ENCODE measurements at places on chromosomes 2 and 18.

DNA sequence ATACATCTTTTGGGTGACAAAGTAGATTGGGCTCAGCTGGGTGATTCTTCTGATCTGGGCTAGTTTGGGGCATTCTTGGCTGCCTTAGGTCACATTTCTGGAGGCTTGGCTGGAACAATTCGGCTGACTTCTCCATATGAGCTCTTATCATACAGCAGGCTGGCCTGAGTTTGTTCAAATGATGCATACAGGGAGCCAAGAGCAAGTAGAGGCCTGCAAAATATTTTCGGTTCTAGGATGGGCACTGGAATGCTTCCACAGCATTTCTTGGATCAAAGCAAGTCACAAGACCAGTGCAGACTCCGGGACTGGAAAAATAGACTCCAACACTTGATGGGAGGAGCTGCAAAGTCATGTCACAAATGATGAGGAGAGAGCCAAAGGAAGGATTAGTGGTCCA, 98.4 kb downstream of the SCG2 start:
- DNase-seq: no peak

GRCh38 chr2:180933332-180933731, 47.1 kb upstream of the UBE2E3 start:
- DNase-seq: no peak

DNA sequence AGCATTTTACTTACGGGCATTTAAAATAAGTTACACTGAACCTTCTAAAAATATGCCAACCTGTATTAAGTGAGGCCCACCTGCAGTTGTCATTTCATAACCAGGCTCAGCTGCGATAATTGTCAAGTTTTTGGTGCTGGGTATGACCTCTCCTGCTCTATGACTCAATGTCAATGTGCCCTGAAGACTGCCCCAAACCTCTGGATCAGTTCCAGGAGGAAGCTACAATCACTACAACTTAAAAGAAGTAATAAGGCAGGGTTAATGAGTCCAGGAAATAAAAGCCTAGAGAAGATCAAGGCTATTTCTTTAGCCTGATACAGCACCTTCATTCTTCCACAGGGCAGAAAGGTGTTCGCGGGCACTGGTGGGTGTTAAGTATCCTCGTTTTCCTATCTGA, 22.9 kb downstream of the POLR1A start:
- DNase-seq: no peak

DNA sequence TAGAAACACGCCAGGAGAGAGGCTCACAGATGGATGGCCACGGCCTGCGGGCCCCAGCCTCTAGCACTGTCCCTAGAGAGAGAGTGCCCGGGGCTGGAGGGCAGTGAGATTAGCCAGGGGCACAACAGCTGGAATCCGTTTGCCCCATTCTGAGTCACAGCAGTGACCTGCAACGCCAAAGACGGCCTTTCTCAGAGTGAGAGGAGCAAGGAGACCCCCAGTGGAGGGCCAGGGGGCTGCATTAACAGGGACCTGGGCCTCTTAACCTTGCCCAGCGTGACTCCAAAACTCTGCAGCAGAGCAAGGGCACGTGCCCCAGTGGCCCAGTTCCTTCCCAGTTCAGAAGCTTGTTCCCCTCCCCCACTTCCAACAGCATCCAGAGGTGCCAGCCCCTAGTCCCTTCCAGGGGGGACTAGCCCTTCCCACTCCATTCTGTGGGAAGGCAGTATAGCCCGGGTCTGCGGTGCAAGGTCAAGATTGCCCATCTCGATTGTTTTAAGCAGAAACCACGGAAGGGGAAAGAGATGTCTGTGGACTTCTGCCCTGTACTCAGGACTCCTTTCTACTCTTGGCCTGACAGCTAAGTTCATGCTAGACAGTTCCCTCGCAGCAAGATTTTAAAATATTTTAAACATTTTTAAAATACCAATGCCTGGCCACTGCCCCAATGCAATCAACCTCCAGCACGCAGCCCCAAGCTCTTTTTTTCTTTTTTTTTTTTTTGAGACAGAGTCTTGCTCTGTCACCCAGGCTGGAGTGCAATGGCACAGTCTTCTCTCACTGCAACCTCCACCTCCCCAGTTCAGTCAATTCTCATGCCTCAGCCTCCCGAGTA, 50.9 kb upstream of the BIN1 start:
- DNase-seq: no peak

DNA sequence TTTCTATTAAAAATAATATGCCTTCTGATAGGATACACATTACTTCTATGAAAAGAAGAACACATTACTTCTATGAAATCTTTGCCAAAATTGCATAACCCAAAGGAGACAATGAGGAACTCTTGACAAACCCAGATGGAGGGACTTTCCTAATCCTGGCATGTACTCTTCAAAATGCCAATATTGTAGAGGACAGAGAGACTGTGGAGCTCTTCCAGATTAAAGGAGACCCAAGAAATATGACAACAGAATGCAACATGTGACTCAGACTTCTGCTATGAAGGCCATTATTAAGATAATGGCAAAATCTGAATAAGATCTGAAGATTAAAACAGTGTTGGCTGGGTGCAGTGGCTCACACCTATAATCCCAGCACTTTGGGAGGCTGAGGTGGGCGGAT, 22.2 kb downstream of the SOWAHC start:
- no peak for DNase-seq

All from NCI-H2227 treated with DMSO at 0.1 percent for 48 hours (cell line).